ENCODE measurements at places on chromosomes 1 and 21. TPM values are rescaled to one million over a fixed set of nuclear protein-coding genes. Genes with fewer than 3 reads are reported as not detected.

DNA sequence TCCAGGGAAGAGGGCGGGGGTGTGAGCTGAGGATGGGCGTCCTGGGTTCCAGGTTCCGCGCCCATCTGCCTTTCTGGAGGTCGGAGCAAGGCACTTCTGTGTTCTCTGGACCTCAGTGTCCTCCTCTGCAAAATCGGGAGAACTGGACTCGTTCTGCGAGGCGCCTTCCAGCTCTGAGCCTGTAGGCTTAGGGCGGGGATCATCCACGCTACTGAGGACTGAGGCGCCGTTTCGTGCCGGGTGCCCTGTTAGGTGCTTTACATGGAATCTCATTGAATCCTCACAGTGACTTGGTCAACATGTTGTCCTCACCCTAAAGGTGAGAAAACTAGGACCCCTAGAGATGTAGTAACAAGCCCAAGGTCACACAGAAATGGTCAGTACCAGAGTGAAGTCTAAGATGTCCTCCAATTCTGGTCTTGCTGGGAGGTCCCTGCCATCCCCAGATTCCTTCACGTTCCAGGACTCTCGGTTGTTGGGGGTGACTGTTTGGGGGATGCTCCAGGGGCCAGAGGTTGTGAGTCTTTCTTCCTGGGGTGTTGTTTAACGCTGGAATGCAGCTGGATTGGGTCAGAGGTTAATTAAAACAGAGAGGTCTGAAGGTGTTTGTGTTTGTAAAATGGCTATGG lies 677 bp downstream of the PRKAA2 start:
- peak; percentile 50 for DNase-seq

Gene AMY1C
- not detected for total RNA-seq

GRCh38 chr1:118717893-118718292 lies 270.2 kb downstream of the TBX15 start:
- DNase-seq = no peak

GRCh38 chr1:208150833-208151458 lies 93.2 kb downstream of the PLXNA2 start:
- DNase-seq = peak; percentile 48

GRCh38 chr1:91729621-91730358 lies 156.2 kb downstream of the TGFBR3 start:
- no peak for DNase-seq

Gene RAB3B
- 3.5 TPM for total RNA-seq

DNA sequence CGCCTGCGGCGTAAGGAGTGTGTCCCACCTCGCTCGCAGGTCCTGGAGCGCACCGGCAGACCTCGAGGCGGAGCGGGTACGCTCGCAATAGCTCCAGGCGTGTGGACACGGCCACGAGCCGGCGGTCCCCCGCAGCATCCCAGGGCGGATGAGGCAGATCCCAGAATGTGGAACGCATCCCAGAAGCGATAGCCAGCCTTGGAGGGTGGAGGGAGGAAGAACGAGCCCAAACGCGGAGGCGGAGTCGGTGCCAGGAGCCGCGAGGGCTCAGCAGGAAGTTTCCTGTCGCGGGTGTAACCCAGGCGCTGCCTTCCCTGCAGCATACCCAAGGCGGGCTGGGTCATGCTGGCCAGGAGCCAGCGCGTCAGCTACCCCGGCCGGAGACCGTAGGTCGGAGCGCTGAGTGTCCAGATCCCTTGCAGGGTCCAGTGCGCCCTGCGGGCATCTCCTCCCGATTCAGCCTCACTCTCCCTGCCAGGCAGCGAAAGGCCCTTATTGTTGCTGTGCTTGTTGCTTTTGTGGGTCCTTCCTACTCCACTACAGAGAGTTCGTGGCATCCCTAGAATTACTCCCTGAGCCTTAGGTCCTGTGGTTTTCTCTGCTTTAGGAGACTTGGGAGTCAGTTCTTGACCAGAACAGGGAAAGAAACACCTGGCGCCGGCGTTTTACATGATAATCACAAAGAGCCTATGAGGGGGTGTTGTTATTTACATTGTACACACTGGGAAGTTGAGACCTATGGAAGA lies 27.7 kb downstream of the STYXL2 start:
- peak; percentile 85 for DNase-seq

DNA sequence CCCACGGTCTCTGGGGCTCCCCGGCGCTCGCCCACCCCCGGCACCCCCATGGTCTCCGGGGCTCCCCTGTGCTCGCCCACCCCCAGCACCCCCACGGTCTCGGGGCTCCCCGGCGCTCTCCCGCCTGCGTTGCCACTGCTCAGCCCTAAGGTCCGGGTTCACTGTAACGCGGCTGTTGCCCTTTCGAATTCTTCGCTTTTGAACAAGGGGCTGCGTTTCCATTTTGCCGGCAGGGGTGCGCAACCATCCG lies 5.2 kb upstream of the FTCD start:
- no peak for DNase-seq

- no peak for DNase-seq
Measured at GRCh38 chr1:219966071-219966349, 37.7 kb upstream of the SLC30A10 start.

DNA sequence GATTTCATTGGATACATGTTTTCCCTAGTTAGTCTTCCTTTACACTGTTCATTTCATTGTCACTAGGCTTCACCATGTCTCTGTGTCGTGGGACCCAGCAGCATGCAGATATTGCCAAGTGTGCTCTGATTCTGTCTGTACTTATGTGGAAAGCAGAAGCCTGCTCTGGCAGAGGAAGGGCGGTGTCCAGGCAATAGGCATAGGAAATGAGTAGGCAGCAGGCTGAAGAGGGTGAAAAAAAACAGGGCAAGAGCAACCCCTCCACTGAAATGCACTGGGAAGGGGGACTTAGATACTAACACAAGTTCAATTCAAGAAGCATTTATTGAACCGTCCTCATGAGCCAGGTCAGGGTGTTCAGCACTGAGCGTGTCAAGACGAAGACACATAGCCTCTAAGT lies 85.2 kb upstream of the VAV3 start:
- no peak for DNase-seq

DNA sequence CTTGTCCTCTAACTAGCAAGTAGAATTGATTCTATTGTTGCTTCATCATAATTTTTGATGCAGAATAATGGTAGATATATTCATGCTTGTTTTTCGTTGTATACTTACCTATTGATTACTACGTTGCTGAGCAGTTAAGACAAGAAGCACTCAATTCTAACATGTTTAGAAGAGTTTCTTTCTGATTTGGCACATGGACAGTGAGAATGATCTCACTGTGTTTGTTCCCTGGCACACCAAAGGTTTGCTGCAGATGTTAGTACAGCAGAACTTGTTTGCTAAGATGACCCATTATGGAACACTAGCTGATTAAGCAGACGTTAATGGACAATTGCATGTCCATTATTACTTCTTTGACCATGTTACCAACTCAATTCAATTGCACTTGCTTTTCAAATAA lies 184.7 kb upstream of the SGIP1 start:
- DNase-seq = no peak

GRCh38 chr1:154865442-154866256 lies 4.4 kb downstream of the KCNN3 start:
- no peak for DNase-seq

- DNase-seq = no peak
Measured at GRCh38 chr1:232477728-232478127, 152.2 kb downstream of the SIPA1L2 start.

Gene FMO1
- total RNA-seq = not detected

Gene KCNN3
- 1.5 TPM for total RNA-seq

DNA sequence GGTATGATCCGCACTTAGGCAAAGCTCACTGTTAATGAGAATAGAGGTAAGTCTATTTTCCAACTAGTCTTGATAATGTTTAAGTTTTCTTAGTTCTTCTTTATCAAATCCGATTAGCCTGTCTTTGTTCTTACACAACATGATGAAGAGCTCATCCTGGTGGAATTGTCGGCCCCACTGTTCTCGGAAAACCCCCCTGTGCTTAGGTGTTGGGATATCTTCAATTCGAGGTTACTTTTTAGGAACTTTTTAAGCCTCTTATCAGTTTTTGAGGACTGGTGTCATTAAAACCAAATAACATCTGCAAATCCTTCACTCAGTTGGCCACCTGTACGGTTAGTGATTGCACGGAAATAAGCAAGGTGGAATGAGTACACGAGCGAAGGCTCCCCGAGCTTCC lies 60.7 kb upstream of the KIF26B start:
- no peak for DNase-seq

- DNase-seq = no peak
Measured at GRCh38 chr1:99107680-99108079, 103.0 kb upstream of the PLPPR5 start.

Gene TRIM63
- total RNA-seq = 0.22 TPM

- DNase-seq = no peak
Measured at GRCh38 chr21:37815893-37816292, 100.4 kb downstream of the KCNJ6 start.

Gene C1QA
- total RNA-seq = 167 TPM

DNA sequence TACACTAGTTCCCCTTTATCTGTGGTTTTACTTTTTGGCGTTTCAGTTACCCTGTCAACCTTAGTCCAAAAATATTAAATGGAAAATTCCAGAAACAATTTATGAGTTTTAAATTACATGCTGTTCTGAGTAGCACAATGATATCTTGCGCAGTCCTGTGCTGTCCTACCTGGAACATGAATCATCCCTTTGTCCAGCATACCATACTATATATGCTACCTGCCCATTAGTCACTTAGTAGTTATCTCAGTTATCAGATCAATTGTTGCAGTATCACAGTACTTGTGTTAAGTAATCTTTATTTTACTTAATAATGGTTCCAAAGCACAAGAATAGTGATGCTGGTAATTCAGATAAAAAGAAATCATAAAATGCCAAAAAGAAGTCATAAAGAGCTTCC lies 52.7 kb downstream of the AGBL4 start:
- no peak for DNase-seq

Gene HRNR
- not detected for total RNA-seq

DNA sequence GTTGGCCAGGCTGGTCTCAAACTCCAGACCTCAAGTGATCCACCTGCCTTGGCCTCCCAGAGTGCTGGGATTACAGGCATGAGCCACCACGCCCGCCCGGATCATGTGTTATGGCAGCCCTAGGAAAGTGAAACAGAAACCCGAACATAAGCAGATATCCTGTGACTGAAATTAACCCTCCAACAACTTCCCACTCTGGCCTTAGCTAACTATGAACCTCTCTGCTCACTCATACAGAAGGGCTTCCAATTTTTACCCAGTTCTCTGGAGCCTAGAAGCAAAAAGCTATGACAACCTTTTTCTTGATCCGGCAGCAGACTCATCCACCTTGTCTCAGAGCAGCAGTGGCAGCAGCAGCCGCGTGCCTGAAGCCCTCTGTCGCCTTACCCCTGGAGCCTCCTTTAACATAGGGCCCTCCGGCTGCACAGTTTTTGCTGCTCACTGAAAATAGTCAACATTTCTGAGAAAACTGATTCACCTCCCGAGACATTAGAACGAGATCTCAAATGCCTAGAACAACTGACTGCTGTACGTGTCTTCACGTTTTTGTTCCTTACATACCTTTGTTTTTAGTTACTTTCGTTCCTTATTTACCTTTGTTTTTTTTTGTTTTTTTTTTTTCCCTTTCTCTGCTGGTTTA lies 9.3 kb downstream of the CBR1 start:
- DNase-seq = peak; percentile 69

Gene LCE1E
- not detected for total RNA-seq

GRCh38 chr1:236853921-236854604 lies 59.0 kb downstream of the MTR start:
- DNase-seq = no peak

DNA sequence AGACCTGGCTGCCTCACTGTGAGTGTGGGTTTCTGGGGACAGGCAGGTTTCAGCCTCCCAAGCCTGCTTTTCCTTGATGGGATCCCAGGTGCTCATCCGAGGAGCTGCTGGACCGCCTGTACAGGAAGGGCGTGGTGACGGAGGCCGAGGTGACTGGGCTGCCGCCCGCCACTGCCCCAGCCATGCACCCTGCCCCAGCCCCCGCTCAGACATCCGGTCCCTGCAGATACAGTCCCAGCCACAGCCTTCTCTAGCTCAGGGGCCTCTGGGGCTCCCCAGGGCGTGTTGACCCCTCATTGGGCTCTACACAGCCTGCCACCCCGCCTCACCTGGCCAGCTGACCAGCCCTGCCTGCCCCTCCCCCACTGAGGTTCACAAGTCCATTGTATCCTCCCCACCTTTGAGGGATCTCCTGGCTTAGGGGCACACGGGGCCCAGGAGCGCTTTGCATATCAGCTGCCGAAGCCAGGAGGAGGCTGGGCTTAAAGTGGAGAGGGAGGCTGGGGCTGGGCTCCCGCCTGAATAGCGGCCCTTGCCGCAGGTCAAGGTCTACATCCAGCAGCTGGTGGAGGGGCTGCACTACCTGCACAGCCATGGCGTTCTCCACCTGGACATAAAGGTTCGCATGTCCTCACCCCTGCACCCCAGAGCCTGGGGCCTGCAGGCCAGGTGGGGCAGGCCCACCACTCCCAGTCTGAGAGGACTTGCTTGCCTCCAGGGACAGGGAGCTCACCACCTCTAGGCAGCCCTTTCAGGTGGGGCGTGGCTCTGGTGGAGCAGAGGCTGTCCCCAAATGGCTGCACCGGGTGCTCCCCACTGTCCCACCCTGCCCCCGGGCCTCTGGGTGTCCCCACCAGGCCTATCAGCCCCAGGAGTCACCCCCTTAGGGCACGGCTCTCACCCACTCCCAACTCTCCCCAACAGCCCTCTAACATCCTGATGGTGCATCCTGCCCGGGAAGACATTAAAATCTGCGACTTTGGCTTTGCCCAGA lies 38.5 kb downstream of the TRIM11 start:
- peak; percentile 52 for DNase-seq

DNA sequence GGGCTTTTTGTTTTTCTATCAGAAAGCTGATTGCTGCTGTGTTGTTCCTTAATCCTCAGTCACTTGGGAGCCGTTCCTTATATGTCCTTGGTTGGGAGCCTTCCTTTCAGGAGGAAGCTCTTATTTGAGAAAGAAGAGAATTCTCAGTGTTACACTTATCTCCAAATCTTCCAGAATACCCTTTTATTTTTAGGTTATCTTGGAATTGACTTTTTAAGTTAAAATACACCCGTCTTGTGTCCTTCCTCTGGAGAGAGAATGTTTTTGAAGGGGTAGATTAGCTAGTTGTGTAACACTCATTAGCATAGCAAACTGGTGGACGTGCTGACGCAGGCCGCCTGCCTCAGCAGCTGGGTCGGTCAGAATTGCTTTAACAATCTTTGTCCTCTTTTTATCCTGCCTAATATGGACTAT lies 42.1 kb downstream of the LRRC8B start:
- no peak for DNase-seq

Gene LRRC47
- total RNA-seq = 33.2 TPM

- no peak for DNase-seq
Measured at GRCh38 chr1:4775506-4775905, 121.1 kb downstream of the AJAP1 start.

GRCh38 chr1:29321176-29321575 lies 84.9 kb downstream of the PTPRU start:
- no peak for DNase-seq

Gene TMCO2
- total RNA-seq = not detected

DNA sequence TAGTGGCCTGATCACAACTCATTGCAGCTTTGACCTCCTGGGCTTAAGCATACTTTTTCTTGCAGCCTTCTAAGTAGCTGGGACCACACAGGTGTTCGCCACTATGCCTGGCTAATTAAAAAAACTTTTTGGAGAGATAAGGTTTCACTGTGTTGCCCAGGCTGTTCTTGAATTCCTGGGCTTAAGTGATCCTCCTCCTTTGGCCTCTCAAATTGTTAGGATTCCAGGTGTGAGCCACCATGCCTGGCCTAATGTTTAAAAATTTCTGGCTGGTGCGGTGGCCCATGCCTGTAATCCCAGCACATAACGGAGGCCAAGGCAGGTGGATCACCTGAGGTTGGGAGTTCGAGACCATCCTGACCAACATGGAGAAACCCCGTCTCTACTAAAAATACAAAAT lies 24.4 kb downstream of the YTHDF2 start:
- DNase-seq = no peak

Gene ARMH1
- 1.7 TPM for total RNA-seq

All from mucosa of descending colon (tissue), 3 donors.